ENCODE measurements at places on chromosomes 12 and 14.

GRCh38 chr12:102769323-102769916, 147.6 kb downstream of the PAH start:
- DNase-seq: peak; percentile 78

DNA sequence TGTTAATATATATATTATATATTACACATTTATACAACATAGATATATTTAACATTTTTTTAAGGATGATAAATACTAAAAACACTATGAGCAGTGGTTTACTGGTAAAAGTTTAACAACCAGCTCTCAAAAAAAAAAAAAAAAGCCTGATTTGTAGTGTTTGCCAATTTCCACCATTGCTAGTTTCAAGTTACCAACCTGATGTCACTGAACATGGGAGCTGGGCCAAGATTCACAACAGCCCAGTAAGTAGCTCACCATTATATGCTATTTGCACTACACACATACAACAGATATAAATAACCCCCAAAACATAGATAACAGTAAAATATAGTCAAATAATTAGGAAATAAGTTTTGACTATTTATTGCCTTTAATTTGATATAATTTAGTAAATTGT, 28.9 kb upstream of the TMX1 start:
- DNase-seq: no peak

- DNase-seq: no peak
These were observed 19.2 kb downstream of the INTS13 start for GRCh38 chr12:26918321-26919215.

DNA sequence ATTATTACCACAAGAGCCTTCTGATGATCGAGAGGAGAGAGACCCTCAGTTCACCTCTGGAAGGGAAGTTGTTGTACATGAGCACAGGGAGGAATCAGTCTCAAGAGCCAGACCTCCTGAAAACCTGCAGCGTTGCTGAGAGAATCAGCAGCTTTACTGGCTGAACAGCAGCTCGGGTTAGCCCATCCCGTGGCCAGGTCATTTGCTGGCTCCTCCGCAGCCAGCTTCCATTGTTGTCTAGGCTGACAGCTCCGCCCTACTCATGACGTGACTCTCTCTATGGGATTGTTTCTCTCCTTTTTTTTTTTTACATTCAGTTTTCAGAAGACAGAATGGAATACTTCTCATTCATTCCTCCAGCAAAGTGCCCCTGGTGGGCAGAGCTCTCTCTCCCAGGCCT, 69.9 kb downstream of the TGFB3 start:
- DNase-seq: no peak

DNA sequence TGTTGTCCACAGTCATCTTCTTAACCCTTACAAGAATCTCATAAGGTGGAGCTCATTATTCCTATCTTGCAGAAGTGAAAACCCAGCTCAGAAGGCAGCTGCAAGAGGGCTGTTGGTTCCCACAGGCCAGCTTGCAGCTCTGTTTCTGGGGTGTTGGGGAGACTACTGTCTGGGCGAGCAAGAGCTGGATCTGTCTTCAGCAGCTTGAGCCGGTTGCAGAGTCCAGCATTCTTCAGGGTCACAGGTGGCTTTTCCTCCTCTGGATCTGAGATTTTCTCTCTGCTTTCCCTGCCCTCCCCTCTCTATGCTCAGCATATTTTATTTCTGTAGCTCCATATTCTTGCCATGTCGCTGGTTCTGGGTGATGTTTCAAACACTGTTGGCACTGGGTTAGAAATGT, 87.4 kb downstream of the PAPOLA start:
- no peak for DNase-seq

DNA sequence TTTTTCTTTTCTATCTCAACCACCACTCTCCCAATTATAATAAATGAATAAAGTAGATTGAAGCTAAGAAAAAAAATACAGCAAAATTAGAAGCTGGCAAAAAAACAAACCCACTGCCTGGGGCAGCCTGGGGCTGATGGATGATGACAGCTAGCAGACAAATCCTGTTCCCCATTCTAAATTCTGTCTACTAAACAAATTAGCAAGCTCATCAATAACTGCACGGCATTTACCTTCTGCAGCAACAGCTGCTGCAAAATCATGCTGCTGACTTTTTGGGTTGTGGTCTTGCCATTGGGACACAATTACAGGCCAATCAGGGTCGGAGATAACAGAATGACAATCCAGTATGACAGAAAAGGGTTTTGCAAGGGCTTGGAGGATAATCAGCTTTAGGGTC, 443.6 kb upstream of the SOX5 start:
- DNase-seq: no peak

DNA sequence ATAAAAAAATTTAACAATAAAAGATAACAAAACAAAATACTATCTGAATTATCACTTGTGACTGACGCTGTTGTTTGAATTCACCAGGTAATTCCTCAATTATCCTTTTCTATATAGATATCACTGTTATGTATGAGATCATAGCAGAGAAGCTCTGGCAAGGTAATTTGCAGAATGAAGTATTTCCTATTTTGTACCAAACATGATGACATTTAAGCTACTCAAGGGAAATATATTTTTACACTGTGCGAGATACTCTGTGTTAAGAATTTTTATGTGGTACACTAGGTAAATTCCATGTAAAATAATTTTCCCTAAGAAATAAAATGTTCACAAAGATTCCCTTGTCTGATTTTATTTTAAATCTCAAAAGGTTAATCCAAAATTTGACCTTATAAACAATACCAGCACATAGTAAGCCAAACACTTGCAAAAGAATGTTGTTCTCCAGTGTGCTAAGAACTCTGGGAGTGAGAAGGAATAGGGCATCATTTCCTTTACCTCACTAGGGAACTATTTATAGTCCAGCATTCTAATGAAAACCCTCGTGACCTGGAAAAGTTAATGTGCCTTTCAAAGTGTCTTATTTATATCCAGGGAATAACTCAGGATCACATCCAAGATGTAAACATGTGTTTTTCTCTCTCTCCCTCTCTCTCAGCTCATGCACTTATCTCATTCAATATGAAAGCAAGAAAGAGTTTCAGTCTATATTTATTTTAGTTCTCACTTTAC, 115.2 kb upstream of the RAP1B start:
- DNase-seq: no peak

DNA sequence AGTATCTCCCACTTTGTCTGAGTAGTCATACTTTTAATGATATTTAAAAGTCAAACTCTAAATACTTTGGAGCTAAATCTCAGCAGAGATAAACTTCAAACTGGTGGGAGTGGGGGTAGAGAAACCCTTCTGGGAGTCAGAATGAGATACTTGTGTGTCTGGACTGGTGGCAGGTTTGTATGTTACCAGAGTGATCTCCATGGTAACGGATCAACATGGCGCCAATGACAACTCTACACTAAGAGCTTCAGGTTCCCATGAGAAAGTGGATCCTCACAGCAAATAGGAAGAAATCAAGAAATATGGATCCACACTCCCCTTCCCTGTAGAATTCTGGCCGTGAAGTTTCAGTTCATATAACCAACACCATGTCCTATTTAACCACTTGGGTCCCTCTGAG, 121.9 kb downstream of the ETV6 start:
- peak; percentile 13 for DNase-seq

DNA sequence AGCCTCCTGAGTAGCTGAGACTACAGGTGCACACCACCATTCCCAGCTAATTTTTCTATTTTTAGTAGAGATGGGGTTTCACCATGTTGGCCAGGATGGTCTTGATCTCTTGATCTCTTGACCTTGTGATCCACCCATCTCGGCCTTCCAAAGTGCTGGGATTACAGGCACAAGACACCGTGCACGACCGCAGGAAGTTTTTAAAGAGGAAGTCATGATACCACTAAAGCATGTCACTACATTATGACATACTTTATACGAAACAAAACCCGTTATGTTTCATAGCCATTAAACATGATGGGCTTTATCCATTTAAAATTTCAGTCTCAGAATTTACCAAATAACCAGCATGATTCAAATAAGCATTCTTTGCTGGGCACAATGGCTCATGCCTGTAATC, 83.8 kb upstream of the DUSP6 start:
- no peak for DNase-seq

DNA sequence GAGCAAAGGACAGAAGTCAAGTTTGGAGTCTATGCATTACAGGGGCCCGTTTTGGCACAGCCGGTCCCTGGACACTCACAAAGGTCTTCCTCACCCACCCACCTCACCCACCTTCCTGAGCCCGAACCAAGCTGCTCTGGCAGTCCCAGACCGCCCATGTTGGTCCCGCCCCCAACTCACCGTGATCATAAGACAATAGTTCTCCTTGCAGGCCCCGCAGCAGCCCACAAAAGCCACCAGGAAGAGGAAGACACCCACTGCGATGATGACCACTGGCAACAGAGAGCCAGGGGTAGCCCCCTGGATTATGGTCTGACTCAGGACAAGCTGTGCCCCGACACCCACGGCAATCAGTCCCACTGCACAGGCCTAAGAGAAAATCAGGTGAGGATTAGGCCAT, 1.8 kb downstream of the CD63 start:
- DNase-seq: no peak

GRCh38 chr14:54718046-54718445, 151.1 kb downstream of the SAMD4A start:
- DNase-seq: no peak

- DNase-seq: peak; percentile 58
These were observed 53.0 kb downstream of the CDK17 start for GRCh38 chr12:96347130-96347699.

GRCh38 chr14:64684091-64684490, 20.1 kb upstream of the PLEKHG3 start:
- DNase-seq: no peak

GRCh38 chr12:68487721-68488309, 122.9 kb upstream of the RAP1B start:
- DNase-seq: no peak

- DNase-seq: no peak
These were observed 51.6 kb downstream of the DERA start for GRCh38 chr12:15962760-15963159.

- DNase-seq: no peak
These were observed 58.2 kb upstream of the STRN3 start for GRCh38 chr14:31084385-31084784.

- DNase-seq: no peak
These were observed 358 bp downstream of the ELK3 start for GRCh38 chr12:96194576-96194889.

- DNase-seq: no peak
These were observed 100.6 kb upstream of the TBX3 start for GRCh38 chr12:114784526-114784925.

DNA sequence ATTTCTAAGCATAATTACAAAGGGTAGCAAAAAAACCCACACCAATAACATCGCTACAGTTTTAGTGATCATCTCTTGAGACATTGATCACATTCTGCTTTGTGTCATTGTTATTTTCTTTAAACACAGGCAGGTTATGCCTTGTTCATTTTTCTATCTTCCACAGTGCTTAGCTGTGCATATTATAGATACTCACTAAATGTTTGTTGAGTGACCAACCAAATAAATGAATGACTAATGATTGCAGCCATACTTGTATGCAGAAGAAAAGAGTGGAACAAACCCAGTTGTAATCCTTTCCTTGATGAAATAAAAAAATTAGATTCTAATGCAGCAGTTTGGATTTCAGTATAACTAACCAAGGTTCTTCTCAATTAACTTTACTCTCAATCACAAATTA, 81.0 kb upstream of the RASSF8 start:
- no peak for DNase-seq

DNA sequence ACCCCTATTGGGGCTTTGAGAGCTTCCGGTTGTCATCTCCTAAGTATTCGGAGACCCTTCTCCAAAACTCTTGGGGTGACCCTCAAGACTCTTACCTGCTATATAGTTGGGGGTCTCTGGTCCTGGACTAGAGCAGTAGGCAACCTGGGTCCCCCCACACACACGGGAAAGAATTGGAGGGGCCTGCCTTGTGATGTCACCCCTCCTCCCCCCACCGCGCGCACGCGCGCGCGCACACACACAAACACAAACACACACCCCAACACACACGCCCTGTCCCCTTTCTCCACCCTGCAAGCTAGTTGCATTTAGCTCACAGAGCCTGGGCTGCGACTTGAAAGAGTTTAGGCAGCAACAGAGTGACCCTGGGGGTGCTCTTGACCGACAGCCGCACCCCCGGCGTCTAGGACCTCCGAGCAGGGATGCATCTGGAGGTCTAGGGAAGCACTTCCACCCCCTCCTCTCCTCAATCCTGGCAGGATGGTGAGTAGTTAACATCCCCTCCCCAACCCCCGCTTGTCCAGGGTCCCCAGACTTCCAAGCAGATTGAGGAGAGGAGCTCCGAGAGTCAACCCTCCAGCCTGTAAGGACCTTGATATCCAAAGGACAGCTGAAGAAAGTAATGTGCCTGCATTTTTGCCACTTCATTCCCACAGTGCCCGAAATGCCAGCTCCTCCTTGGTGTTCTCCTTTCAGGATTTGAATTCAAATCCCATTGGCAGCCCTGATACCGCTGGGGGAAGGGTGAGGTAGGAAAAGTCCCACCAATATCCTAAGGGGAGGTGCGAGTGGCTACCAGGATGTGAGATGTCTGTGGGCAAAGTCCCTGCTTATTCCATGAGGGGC, 1.4 kb upstream of the DNAJC14 start:
- peak; percentile 71 for DNase-seq

GRCh38 chr12:3771853-3772252, 18.9 kb upstream of the CRACR2A start:
- DNase-seq: no peak

DNA sequence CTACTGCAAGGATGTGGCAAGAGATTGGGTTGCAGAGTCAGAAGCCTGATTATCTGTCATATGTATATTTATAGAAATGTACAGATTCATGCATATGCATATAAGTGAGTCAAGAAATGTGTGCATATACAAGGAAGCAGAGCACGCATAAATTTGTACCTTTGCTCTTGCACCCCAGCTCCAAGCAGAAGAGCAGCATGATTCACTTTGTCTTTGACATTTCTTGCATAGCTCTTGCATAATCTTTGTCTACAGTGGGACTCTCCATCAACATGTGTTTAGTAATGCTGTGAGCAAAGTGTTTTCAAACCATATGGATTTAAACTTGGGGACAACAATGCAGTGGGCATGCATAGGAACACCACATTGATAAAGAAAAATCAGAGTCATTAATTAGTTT, 330.7 kb upstream of the DCN start:
- DNase-seq: no peak

DNA sequence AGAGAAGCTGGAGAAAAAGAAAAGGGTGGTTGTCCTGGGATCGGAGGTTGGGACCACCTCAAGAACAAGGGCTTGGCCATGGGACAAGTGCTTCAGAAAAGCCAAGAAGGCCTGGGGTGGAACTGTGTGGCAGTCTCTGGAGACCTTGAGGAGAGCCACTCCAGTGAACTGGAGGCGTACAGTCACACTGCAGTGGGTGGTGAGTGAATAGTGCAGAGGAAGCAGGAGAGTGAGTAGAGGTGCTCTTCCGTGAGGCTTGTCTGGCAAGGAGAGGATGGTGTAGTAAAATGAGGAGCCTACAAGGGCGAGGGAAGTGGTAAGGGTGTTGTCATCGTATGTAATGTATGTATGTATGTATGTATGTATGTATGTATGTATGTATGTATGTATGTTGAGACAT, 20.9 kb downstream of the RASSF3 start:
- no peak for DNase-seq

GRCh38 chr14:73743431-73743931, 29.3 kb upstream of the PNMA1 start:
- peak; percentile 38 for DNase-seq

- DNase-seq: no peak
These were observed 3.6 kb downstream of the IFT43 start for GRCh38 chr14:75989134-75989533.

Data from OCI-M1 (cell line).